COLO829 (cell line): ENCODE measurements at places on chromosomes 13 and 19.

DNA sequence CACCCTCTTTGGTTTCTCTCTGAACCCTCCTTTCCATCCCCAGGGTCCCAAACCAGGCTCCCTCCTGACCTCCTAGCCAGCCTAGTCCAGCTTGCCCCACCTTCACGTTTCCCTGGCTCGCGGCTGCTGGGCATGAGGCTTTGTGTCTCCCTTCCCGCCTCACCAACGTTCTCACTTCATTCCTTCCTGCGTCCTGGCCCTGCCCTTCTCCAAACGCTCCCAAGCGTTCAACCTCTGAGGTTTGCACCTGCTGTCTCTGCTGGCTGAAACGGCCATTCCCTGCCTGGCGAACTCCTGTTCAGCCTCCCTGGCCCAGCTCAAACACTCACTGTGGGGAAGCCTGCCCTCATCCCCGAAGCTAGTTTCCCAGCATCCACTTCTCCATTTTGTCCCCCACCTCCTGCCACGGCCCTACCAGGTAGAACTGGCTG, 12.4 kb downstream of the EPS8L1 start:
- no peak for DNase-seq

DNA sequence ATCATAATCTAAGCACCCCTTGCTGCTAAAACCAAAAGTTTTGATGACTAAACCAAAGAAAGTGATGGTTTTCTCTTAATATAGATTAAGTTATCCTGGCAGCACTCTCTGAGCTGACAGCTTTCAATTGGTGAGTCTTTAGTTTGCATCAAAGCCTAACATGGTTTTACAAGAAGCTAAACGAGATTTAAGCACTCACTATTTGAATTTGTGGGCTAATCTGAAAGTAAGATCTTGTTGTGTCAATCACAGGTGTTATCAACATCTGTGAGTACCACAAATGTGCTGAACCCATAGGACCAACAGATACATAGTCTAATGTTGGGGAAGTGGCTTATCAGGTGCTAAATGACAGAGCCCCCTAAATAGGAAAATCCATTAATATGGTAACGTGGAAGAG, 223.9 kb downstream of the LHFPL6 start:
- DNase-seq = no peak

DNA sequence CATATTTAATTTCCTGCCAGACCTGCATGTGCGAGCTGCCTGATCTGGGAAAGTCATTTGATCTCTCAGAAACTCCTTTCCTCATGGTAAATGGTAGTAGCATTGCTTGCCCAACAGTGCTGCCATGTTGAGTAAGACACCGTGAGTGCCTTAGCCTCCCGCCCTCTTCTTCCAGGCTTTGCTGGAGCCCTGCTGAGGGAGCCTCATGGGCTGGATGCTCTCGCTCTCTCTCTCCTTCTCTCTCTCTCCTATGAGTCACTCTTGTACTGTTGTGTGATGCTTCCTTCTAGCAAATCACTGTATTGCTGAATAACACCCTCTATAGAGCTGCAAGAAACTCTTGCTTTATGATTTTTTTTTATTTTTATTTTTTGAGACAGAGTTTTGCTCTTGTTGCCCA, 365.5 kb downstream of the UQCRFS1 start:
- no peak for DNase-seq

DNA sequence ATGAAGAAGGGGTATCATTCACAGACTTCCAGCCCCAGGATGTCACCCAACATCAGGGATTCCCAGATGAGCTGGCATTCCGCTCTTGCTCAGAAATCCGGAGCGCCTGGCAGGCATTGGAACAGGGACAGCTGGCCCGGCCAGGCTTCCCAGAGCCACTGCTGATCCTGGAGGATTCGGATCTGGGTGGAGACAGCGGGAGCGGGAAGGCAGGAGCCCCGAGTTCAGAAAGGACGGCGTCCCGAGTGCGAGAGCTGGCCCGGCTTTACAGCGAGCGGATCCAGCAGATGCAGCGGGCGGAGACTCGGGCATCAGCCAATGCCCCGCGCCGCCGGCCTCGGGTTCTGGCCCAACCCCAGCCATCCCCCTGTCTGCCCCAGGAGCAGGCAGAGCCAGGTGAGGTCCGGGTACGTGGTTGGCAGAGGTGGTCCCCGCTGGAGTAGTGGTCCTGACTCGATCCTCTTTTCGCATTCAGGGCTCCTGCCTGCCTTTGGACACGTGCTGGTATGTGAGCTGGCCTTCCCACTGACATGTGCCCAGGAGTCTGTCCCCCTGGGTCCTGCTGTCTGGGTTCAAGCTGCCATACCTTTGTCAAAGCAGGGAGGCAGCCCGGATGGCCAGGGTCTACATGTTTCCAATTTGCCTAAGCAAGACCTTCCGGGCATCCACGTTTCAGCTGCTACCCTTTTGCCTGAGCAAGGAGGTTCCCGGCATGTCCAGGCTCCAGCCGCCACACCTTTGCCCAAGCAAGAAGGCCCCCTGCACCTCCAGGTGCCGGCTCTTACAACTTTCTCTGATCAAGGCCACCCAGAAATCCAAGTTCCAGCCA, 11.0 kb downstream of the PLEKHG2 start:
- DNase-seq = no peak

DNA sequence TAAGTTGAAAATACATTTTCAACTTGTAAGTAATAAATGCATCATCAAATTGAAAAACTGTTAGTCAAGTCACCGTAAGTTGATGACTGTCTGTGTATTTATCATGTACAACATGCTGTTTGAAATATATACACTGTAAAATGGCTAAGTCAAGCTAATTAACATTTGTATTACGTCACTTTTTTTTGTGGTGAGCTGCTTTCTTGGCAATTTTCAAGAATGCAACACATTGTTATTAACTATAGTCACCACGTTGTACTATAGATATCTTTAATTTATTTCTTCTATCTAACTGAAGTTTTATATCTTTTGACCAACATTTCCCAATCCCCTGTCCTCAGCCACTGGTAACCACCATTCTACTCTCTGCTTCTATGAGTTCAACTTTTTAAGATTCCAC, 57.0 kb downstream of the RBM26 start:
- DNase-seq = no peak

DNA sequence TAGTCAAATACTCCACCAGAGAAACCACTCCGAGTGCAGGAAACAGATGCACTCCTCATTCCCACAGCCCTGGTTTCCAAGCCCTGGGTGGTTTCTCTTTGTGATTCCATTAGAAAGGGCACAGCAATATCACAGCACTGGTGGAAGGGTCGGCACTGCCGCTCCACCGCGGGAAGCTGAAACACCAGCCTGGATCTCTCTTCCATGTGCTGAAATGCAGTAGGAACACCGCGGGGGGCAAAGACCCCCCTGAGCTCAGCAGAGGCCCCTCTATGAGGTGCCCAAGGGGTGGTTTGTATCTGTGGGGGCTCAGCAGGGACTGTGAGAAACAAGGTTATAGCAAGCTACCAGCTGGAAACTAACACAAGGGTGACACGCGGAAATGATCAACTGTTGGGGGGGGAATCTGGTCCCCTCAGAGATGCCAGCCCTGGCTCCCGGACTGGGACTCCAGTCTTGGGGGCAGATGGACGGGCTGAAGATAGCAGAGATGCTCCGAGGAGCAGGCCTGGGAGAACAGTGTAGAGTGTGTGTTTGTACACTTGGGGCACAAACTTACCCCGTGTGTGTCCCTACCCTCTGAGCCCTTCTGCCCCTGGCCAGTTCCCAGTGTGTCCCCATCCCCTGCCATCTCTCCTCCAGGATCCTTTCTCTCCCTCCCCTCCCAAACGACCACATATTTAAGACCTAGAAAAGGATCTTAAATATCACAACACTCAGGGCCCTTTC, 1.8 kb downstream of the ZFR2 start:
- no peak for DNase-seq

DNA sequence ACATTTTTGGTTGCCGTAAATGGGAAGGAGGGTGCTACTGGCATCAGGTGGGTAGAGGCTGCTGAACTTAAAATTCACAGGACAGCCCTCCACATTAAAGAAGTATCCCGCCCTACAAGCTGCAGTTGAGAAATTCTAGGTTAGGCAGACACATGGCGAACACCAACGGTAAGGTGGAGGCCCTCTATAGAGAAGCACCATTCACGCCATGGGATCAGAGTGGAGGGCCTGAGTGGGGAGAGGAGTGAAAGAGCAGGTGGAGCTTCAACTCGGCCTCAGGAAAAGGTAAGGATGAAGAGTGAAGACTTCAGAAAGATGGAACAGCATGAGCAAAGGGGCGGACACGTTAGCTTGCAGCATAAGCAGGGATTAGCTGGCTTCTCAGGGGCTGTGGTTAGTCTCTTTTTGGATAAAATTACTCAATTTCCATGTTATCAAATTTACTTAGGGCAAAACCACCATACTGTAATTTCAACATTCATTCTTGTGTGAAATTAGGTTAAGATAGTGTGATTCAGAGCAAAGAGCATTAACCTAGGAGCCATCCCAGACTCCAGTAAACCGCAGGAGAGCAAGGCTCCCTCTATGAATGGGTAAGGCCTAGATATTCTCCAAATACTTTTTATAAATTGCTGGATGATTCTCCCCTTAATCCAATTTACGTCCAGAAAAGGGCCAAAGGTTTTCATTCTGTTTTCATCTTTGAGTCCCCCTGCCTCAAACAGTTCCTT, 1.2 kb downstream of the EEF1AKMT1 start:
- no peak for DNase-seq

DNA sequence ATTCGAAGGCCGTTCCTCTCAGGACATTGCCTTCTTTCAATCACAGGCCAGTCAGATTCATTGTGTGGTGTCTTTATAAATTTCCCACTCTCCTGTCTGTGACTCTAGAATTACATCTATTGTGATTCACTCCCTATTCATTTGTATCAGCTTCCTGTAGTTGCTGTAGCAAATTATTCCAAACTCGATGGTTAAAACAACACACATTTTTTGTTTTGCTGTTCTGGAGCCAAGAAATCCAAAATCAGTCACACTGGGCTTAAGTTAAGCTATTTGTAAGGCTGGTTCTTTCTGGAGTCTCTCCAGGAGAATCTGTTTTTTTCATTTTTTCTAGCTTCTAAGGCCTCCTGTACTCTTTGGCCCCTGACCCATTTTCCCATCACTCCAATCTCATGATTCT, 1487.0 kb upstream of the SLC10A2 start:
- no peak for DNase-seq

- DNase-seq = no peak
These were observed 290.9 kb upstream of the SOX21 start for GRCh38 chr13:95003019-95003813.
